Skeletal muscle cell (primary cell): ENCODE measurements at places on chromosomes 16 and 17.

DNA sequence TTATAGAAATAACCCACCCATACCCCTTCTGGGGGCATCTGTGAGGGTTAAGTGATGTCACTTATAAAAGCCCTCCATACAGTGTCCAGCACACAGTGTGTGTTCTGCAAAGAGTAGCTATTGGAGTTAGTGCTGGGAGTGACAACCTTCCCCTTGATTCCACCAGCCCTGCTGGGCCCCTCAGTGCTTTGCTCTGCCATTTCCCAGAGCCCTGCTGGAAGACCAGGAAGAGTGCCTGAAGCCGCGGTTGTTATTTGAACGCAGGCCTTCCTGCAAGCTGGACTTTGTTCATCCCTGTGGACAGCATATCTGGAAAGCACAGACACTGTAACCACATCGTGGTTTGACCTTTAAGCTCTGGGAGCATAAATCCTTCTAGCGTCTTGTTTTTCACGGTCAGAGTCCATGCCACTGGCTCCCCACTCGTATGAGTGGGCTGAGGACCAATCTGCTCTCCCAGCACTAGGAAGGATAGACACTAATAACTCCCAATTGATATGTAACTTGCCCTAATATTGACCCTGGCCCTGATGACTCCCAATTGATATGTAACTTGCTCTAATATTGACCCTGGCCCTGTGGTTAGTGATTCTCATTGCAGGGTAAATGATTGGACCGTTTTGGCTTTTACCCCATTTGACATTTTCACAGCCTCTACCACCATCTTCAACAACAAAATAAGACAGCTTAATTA lies 297.1 kb upstream of the MAF start:
- DNase-seq: peak; percentile 13

- peak; percentile 78 for DNase-seq
Observed at GRCh38 chr17:35315283-35315682, 58.1 kb downstream of the SLFN11 start.

DNA sequence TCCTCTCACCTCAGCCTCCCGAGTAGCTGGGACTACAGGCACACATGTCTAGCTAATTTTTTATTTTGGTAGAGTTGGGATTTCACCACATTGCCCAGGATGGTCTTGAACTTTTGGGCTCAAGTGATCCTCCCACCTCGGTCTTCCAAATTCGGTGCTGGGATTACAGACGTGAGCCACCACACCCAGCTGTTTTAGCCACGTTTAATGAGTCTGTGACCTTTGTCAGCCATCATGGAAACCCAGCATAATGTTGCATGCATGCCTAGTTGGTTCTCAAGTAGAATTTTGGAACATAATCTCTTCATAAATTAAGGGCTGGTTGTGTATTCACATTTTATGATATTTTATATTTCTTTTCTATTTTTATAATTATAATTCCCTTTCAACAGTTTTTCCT lies 42.0 kb downstream of the GOSR1 start:
- no peak for DNase-seq

DNA sequence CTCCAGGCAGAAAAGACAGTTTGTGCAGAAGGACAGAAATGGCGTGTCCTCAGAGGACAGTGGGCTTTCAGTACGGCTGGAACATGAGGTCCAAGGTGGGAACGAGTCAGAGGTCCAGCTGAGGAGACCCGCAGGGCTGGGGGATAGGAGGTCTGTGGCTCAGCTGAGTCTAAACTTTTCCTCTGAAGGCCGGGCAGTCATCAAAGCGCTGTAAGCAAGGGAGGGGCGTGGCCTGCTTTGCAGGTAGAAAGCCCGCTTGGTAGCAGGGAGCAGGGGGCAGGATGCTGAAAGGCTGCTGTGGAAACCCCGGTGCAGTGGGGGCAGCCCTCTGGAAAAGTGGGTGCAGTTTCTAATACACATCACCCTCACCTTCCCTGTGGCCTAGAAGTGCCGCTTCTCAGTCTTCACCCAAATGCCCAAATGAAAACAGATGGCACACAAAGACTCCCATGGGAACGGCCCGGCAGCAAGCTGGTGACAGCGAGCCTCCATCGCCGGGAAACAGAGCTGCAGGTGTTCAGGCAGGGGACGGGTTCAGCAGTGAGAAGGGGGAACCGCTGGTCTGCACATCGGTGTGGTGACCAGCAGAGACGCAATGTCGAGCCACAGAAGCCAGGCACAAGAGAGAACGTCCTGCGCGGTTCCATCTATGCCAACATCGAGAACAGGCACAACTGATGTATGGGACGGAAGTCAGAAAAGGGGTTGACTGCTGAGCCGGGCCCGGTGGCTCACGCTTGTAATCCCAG lies 12.2 kb upstream of the OSGIN1 start:
- no peak for DNase-seq

DNA sequence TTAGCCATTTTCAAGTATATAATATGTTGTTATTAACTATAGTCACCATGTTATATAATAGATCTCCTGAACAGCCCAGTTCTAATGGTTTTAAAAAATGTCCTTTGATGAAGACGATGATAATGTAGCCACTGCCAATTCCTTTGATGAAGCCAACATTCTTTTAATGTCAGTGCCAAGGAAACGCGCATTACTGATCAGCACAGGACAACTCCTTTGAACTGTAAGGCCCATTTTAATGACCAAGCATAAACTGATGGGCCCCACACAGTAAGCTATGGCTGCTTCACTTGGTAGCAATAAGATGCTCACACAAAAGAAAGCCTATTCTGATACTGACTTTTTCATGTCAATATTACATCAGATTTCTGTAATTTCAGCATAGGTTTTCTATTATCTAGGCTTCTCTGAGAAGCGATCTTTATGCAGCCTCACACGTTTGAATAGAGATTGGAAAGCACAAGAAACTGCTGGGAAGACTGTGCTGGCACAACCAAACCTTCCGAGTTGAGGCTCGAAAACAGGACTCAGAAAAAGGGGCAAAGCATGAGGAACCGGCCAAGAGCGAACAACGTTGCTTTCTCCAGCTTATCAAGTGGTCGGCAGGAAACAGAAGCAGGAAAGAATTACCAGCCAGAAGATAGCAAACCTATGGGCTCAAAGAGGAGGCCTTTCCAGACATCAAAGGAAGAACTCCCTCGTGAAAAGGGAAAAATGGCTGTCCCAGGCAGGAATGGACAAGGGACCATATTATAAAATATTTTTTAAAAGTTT lies 19.4 kb downstream of the ERN1 start:
- DNase-seq: no peak

DNA sequence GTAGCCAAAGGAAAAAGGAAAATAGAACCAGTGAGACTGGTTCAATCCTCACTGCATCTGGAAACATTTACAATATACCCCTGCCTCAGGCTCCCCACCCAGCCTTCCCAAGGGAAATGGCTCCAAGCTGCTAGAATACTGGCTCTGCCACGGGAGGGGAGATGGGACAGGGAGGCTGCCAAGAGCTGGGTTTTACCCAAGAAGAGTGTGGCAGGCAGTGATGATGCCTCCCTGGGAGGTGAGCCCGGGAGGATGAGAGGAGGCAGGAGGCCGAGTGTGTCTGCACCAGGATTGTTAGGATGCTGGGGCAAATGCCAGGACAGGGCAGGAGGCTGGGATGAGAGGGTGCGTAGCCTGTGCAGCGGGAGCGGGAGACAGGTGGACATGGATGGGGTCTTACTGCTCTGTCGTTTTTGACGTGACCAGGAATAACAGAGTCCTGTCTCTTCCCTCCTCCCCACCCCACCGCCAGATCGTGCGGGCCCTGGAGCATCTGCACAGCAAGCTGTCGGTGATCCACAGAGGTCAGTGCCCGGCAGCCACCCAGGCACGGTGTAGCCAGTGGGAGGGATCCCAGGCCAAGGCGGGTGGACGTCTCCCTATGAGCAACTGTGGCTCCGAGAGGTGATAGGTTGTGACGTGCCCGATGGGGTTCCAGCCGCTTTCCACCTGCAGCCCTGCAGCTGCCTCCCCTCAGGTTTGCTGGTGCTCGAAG lies 18.4 kb downstream of the MAP2K3 start:
- DNase-seq: no peak

GRCh38 chr16:50709061-50709684 lies 15.8 kb downstream of the NOD2 start:
- DNase-seq: no peak

- DNase-seq: no peak
Observed at GRCh38 chr17:40303009-40303657, 5.8 kb upstream of the RARA start.

DNA sequence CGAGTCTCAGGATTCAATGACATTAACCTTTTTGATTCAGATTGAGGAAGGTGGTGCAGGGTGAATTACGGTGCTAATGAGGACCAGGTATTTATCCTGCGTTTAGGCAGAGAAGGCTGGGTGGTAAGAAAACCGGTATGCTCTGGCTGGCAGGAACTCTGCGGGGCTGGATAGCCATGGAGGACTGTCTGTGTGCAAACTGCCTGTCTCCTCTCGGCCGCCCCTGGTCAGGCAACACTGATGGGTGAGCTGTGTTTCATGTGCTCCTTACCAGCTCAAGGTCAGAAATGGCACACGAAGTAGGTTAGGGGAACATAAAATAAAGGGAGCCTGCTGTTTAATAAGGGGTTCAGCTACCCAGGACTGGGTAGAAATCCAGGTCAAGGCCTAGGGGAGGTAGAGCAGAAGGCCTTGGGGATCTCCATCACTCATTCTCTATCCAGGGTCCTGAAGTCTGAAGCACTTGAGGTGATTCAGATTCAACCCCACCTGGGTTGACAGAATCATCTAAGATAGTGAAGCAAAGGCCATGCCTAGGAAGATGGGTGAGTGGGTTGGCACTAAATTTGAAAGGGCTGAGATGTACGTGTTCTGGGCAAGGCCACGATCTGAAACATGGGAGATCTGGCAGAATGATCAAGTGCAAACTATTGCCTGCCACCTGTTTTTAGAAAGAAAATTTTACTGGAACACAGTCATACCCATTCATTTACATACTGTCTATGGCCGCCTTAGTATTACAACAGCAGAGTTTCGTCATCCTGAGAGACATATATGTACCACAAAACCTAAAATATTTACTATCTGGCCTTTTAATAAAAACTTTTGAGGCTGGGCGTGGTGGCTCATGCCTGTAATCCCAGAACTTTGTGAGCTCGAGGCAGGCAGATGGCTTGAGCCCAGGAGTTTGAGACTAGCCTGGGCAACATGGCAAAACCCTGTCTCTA lies 292.5 kb downstream of the XYLT1 start:
- no peak for DNase-seq

GRCh38 chr17:10156599-10156947 lies 41.8 kb downstream of the GAS7 start:
- no peak for DNase-seq

- DNase-seq: no peak
Observed at GRCh38 chr16:89317729-89318429, 100.4 kb downstream of the ZNF778 start.

- DNase-seq: no peak
Observed at GRCh38 chr17:6191405-6192324, 121.5 kb downstream of the WSCD1 start.

DNA sequence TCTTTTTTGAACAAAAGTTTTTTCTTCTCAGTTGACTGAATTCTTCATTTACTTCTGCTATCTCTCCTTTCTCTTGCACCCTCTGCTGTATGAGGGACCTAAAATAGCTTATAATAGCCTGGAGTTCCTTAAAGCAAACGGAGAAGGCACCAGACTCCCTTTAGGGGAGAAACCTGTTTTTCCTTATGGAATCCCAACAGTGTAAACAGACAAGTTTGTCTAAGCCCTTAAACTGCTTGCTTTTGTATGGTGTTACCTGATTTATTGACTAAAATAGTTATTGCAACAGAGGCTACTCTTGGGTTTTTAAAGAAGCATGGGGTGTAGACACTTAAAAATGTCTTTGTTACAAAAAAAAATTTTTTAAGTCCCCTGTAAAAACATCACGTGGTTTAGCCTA lies 12.9 kb upstream of the TRIM25 start:
- DNase-seq: no peak

- DNase-seq: no peak
Observed at GRCh38 chr17:74199306-74200092, 4.0 kb upstream of the RPL38 start.

- DNase-seq: peak; percentile 95
Observed at GRCh38 chr16:48082516-48082915, 73.3 kb downstream of the ABCC12 start.

- no peak for DNase-seq
Observed at GRCh38 chr17:10739386-10739785, 9.6 kb upstream of the TMEM220 start.

DNA sequence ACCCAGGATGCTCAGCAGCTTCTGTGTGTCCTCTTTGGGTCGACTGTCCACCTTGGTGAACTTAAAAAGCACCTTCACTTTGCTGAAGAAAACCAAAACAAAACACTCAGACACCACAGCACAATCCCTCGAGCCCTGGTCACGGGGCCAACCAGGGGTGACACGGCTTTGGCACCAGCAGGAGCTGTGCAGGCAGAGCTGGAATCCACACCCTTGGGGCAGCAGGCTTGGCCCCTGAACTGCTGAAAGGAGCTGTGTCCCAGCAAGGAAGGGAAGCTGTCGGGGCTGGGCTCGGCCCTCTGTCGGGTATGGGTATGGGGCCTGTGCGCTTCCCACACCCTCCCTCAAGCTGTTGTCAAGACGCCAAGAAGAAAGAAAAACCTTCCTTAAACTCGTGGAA lies 7.6 kb upstream of the PLD6 start:
- DNase-seq: no peak

- DNase-seq: no peak
Observed at GRCh38 chr16:6132121-6132520, 1034.5 kb upstream of the EEF2KMT start.
